ENCODE measurements at places on chromosomes 2 and 18.

DNA sequence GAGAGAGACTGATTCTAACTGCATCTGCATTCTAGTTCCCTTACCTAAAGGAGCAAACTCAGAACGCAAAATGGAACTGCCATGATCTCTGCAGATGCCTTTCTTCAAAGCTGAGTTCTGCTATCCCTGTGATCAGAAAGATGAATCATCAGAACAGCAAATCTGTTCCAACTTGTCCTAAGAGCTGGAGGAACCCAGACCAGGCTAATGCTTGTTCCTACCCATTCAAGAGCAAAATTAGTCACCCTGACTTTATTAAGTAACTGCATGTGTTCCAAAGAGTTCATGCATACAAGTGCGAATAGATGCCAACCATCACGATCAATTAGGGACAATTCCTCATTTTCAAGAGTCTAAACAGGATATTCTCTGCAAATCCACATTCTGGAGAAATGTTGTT, 46.5 kb downstream of the MBP start:
- DNase-seq = no peak

DNA sequence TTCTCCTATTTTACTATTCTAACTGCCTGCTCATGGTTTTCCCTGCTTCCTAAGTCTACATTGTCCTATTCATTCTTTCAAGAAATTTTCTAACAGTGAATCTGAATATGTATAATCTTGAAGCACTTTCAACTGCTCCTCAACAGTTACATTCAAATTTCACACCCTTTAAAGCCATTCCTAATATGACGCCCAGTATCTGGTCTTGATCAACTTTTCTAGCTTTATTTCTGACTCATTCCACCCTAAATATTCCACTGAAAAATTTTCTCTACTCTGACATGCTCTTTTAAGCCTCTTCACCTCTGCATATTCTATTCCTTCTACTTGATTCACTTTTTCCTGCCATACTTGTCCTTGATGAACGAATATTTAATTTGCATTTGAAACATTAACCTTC, 1893.9 kb upstream of the PIK3C3 start:
- DNase-seq = no peak

DNA sequence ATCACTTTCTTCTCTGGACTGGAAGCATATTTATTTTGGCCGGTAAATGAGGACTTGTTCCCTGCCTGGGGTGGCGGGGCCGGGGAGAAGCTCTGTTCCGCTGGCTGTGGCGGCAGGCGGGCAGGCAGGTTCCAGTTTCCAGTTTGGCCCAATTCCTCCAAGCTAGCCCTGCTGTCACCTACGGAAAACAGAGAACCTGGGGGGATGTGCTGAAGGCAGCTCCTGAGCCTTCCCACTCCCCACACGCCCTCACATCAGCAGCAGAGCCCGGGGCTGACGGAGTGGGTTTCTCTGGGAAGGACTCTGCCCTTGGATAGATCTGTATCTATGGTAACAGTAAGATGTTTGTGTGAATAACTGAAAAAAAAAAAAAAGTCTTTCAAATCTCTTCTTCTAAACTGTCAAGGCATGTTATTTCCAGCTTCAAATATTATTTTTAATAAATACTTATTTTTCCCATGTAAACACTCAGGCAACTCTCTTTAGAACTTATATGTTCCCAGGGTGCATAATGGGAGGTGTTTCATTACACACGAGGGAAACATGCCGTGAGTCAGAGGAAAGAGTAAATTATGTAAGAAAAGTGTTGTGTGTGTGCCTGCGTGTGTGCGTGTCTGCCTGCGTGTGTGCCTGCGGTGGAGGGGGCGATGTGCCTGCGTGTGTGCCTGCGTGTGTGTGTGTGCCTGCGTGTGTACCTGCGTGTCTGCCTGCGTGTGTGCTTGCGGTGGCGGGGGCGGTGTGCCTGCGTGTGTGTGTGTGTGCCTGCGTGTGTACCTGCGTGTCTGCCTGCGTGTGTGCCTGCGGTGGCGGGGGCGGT, 116.1 kb upstream of the ZNF516 start:
- no peak for DNase-seq

- DNase-seq = no peak
These were observed 97.0 kb downstream of the XRCC5 start for GRCh38 chr2:216206041-216206703.

DNA sequence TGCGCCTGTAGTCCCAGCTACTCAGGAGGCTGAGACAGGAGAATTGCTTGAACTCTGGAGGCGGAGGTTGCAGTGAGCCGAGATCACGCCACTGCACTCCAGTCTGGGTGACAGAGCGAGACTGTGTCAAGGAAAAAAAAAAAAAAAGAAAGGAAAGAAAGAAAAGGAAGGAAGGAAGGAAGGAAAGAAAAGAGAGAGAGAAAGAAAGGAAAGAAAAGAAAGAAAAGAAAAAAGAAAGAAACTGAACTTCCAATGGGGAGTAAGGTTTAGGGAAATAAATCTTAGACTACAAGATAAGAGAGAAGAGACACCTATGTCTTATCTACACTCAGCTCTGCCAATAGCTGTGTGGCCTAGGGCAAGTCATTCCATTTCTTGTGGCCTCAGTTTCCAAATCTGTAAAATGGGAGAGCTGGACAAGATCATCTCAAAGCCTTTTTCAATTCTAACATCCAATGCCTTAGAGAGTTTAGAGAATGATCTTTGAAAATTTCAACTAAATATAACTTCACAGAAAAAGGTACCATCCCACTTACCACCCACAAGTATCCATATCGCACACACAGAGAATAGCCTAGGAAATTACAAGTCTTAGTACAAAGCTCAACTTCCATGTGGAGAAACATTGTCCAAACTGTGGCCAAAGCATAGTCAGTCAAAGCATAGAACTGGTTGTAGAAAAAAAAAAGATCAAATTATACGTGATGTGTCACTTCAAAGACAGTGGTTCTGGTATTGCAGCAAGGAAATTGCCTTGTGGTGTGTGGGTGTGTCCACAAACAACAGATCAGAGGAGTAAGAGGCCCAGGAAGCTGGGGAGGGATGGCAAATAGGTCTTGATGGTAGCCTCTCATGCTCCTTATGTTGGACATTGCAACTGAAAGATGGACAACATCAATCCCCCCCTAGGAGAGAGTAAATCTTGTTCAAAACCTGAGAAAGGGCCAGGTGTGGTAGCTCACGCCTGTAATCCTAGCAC, 42.4 kb downstream of the SLC14A2 start:
- DNase-seq = no peak

GRCh38 chr2:65678779-65679391, 246.5 kb upstream of the SPRED2 start:
- no peak for DNase-seq

GRCh38 chr18:63488160-63488559, 11.4 kb downstream of the SERPINB5 start:
- DNase-seq = no peak

DNA sequence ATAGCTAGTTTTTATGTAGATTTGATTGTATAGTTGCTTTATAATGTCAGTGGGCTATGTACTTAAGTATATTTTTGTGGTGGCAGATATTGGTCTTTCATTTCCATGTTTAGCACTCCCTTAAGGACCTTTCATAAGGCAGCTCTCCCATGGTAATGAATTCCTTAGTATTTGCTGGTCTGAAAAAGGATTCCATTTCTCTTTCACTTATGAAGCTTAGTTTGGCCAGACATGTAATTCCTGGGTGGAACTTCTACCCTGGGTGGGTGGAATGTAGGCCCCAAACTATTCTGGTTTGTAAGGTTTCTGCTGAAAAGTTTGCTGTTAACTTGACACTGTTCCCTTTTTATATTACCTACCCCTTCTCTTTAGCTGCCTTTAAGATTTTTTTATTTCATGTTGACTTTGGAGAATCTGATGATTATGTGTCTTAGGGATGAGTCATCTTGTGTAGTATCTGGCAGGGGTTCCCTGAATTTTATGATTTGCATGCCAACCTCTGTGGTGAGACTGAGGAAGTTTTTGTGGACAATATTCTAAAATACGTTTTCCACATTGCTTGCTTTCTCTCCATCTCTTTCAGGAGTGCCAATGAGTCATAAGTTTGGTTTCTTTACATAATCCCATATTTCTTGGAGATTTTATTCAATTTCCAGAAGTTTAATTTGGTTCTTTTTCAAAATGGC, 65.4 kb upstream of the VRK2 start:
- DNase-seq = no peak

DNA sequence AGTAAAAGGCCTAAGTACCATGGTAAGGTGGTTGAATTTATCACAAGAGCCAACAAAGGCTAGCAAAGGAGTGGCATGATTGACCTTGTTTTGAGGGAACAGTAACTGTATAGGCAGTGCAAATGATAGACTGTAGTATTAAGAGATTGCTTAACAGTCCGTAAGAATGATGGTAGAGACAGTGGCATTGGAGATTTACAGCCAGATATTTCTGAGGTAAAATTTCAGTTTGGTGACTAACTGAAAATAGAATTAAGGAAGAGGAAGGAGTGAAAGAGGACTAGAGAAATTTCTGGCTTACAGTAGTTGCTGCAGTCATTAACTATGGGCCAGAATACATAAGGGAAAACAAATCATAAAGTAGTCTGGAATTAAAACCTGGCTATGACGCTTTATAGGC, 4.4 kb upstream of the BAZ2B start:
- DNase-seq = no peak

GRCh38 chr2:190221429-190221828, 98.2 kb downstream of the HIBCH start:
- no peak for DNase-seq

DNA sequence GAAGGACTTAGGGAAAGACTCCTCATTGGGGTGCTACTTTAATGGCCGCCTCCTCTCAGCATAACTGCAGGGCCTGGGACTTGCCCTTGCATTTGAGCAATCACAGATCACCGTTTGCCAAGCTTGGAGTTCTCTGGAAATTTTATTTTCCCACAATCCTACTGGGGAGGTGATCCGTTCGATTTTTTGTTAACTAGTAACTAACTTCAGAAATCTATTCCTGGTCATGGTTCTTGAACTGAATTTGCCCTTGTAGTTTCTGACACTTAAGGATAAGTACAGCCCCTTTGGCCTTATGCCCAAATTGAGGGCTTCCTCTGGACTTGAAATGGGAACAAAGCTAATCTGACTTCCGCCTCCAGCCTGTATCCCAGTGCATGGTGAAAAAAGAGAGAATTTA, 60.5 kb upstream of the ST3GAL5 start:
- no peak for DNase-seq

DNA sequence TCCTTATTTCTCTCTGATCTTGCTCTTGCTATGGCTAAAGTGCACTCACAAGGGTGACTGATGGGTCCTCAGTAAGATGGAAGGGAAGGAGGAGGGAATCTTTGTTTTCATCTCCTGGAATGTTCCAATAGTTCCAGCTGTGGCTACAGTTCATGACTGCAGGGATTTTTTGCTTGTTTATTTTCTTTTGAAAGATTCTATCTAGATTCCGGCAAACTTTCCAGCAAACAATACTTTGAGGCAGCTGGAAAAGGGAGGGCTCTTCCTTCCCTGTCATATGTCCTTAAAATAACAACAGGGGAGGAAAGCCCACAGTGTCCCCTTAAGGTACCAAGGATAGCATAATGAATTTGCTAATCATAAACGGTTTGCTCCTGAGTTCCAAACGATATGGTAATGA, 111.3 kb upstream of the SLC14A2 start:
- no peak for DNase-seq

GRCh38 chr2:2331881-2332280, 806 bp upstream of the MYT1L start:
- DNase-seq = no peak

DNA sequence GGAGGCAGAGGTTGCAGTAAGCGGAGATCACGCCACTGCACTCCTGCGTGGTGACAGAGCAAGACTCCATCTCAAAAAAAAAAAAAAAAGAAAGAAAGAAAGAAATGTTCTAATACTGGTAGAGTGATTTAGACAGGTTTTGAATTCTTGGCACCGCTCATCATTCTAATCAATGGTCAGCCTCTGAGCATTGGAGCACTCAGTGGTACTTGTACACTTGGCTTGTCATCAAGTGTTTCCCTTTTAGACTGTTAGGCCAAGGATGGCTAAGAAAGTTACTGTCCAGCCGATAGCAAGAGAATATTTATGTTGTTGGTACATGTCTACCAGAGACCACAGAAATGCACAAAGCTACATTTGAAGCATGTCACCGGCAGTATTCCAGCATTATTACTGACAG, 444.1 kb upstream of the RAB12 start:
- DNase-seq = no peak

- DNase-seq = no peak
These were observed 29.9 kb downstream of the SCN7A start for GRCh38 chr2:166464187-166464586.

DNA sequence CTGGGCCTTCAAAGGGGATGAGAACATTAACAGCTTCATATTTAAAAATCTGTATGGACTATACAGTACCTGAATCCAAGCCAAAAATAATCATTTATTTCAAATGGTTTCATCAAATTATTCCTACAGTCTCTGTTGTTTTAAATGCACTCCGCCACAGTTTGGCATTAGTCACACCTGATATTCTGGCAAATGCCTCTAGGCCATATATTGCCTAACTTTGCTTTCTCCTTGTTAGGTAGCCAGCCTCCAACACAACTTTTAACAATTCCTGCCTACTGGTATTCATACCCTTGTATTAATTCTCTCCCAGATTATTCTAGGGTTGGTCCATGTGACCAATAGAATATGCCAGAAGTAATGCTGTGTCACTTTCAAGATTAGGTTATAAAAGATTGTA, 146.6 kb upstream of the FANCL start:
- DNase-seq = no peak

GRCh38 chr2:64192664-64193105, 48.5 kb upstream of the PELI1 start:
- no peak for DNase-seq

GRCh38 chr18:45275367-45276113, 339.7 kb upstream of the SLC14A2 start:
- DNase-seq = no peak

GRCh38 chr2:60811491-60812375, 55.7 kb downstream of the PAPOLG start:
- no peak for DNase-seq

DNA sequence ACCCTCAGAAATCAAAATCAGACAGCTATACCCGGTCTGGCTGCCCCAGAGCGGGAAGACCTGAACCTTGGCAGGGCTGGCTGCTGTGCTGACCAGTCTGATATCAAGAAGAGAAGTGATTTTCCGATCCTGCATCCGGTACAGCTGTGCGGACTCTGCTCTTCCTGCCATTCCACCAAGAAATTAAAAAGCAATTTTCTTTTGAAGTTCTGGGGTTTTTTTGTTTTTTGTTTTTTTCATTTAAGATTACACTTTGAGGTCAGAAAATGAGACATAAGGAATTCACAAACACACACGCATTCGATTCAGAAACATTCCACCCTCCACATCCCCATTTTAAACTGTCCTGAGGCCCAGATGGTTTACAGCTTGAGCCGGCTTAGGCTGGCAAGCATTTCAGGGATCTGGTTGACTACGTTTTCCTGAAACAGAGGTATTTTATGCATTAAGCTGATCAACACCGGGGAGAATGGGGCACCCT, 156.5 kb downstream of the COL6A3 start:
- no peak for DNase-seq

GRCh38 chr2:127932199-127932876, 46.6 kb upstream of the AMMECR1L start:
- DNase-seq = peak; percentile 35

- DNase-seq = no peak
These were observed 55.0 kb downstream of the ODC1 start for GRCh38 chr2:10392951-10393639.

- DNase-seq = no peak
These were observed 298.8 kb downstream of the SP3 start for GRCh38 chr2:173666171-173666888.

GRCh38 chr2:168604252-168604651, 148.2 kb downstream of the CERS6 start:
- DNase-seq = no peak

- no peak for DNase-seq
These were observed 526.5 kb downstream of the FBXO15 start for GRCh38 chr18:73621091-73621490.
